SK-N-SH (cell line): ENCODE measurements at places on chromosomes 3 and 15. TPM values are rescaled to one million over a fixed set of nuclear protein-coding genes. Genes with fewer than 3 reads are reported as not detected.
A peak's percentile ranks its signal among the peaks of the same experiment; 100 is the strongest.

Gene PODXL2
- polyA plus RNA-seq: 27.5 and 28.8 TPM in 2 replicates

DNA sequence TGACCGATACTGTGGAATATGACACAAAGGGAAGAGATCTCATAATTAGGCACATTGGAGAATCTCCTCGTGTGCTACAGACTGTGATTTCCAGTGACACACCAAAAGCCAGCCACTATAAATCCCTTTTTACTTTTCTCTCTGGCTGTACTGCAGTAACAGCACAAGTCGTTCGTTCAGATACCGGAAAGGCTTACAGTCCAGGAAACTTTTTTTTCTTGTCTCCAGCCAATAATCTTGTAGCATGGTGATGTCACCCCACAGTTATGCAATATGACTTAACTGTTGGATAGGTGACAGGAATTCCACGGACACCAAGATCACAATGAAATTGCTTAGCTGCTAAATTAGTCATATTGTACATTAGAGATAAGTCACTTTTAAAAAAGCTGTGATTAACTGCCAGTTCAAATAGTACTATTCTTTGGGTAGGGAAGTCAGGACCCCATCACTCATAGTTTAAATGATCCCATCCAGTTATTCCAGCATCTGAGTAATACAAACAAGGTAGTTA is 36.3 kb upstream of the TSC22D2 start:
- no peaks in the 10 kb centered on the region for H3K36me3 ChIP-seq
- H3K27ac ChIP-seq: peak overlapping the region; percentile 97
- H3K27me3 ChIP-seq: no peaks in the 10 kb centered on the region
- no peak for DNase-seq

GRCh38 chr3:197432384-197433127 is 123.2 kb downstream of the BDH1 start:
- H3K4me3 ChIP-seq: no peak overlapping the region
- peak overlapping the region; percentile 94 for H3K27ac ChIP-seq
- peak; percentile 49 for DNase-seq
- no peaks in the 10 kb centered on the region for H3K36me3 ChIP-seq
- H3K4me1 ChIP-seq: peaks cover 35% of the 10 kb centered on the region

Gene SPATA12
- polyA plus RNA-seq: 0.24 and 0.33 TPM in 2 replicates

GRCh38 chr3:54427941-54428871 is 305.9 kb downstream of the CACNA2D3 start:
- H3K27ac ChIP-seq: no peak overlapping the region
- peak; percentile 53 for DNase-seq
- no peaks in the 10 kb centered on the region for H3K27me3 ChIP-seq
- no peak overlapping the region; the same call in 1 of the 2 replicates for H3K4me3 ChIP-seq
- no peaks in the 10 kb centered on the region for H3K36me3 ChIP-seq

- H3K4me3 ChIP-seq: no peak overlapping the region
- H3K27ac ChIP-seq: no peak overlapping the region
- H3K27me3 ChIP-seq: no peaks in the 10 kb centered on the region
- no peaks in the 10 kb centered on the region for H3K36me3 ChIP-seq
Observed at GRCh38 chr3:14371573-14372474, 30.6 kb upstream of the SLC6A6 start.

DNA sequence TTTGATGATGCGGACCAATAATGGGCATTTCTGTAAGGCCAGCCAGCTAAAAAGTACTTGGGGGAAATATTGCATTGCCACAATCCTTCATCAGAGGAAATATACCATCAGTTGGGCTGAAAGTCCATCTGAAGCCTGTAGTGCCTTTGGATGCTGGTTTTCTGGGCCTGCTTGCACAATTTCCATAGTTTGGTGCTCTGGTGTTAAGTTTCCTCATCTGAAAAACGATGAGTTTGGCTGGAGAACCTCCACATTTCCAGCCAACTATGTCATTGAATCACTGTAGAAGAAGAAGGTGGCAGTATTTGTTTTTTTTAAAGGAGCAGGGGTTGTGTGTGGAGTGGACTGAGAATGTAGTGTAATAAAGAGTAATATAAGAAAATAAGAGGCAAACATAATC is 10.1 kb downstream of the CCNB2 start:
- no peak overlapping the region for H3K27ac ChIP-seq
- no peaks in the 10 kb centered on the region for H3K4me1 ChIP-seq
- no peak overlapping the region for H3K4me3 ChIP-seq

- H3K4me1 ChIP-seq: peaks cover 15% of the 10 kb centered on the region; the same call in 1 of the 2 replicates
- H3K4me3 ChIP-seq: no peak overlapping the region
- DNase-seq: no peak
- no peaks in the 10 kb centered on the region for H3K36me3 ChIP-seq
Observed at GRCh38 chr3:59247402-59247841, 197.6 kb upstream of the CFAP20DC start.

DNA sequence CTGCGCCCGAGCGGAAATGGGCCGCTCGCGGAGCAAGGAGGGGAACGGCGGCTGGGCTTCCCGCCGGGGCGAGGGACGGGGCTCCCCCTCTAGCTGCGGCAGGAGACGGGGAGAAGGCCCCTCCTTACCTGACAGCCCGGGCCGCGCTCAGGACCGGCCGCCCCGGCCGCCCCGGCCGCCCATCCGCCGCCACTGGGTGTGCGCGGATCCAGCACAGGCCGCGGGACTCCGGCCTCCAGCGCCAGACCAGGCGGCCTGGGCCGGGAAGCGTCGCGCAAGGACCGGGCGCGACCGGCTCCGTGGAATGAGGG is 296 bp downstream of the TPRA1 start:
- H3K4me1 ChIP-seq: peaks cover 4% of the 10 kb centered on the region; the same call in 1 of the 2 replicates
- DNase-seq: peak; percentile 84
- H3K27ac ChIP-seq: peak overlapping the region; percentile 89
- peak overlapping the region; percentile 92 for H3K4me3 ChIP-seq
- H3K27me3 ChIP-seq: no peaks in the 10 kb centered on the region
- H3K36me3 ChIP-seq: no peaks in the 10 kb centered on the region
